Epithelial cell of esophagus (primary cell): ENCODE measurements at places on chromosomes 3 and 15.

DNA sequence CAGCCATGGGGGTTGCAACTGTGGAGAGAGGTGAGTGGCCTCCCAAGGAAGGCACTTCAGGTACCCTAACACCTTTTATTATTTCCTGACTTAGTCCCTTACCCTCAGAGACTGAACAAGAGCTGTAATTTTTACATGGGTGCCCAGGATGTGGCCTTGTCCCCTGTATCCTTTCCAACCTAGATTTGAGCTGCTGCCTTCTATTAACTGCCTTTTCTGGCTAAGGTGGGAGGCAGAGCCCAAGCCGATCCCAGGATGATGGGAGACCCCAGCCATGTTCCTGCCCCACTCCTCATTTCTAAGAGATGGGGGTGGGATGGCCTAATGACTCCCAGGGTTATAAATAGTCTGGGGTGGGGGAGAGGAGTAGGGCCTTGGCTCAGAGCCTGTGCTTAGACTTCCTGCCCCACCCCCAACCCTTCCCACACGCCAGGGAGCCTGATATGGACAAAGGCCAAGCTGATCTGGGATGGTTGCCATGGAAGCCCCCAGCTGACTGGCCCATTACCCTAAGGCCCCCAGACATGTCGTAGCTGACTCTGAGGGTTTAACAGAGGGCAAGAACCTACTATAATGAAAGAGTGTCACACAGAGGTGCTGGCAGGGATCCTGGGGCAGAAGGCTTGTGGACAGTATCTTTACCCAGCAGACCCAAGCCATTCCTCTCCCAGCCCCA is 1.9 kb downstream of the KLHDC8B start:
- DNase-seq = no peak

- DNase-seq = peak; percentile 86
Measured at GRCh38 chr15:64731012-64731804, 44.2 kb downstream of the RBPMS2 start.

DNA sequence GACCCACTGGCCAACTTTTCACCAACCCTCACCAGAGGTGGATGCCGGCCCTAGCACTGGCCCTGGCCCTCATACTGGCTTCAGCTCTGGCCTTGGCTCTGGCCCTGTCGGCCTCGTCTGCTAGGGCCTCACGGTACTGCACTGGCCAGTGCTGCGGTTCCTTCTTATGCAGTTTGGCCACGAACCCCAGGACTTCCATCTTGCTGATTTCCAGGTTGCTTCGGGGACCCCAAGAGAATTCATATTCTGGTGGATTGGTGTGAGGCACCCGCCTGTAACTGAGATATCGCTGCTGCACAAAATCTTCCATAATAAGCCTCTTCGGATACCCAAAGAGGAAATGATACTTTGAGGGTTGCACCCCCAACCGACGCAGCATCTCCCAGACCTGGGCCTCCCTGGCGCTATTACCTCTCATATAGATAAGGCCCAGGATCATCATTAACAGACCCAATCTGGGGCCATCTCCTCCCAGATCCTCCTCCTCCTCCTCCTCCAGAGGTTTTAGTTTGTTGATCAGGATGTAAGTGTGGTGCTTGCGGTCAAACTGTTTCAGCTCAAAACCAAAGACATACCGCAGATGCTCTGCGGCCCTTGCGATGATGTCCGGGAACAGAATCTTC is 883 bp downstream of the MAGEF1 start:
- no peak for DNase-seq

GRCh38 chr15:77292969-77293558 is 126.8 kb downstream of the PEAK1 start:
- no peak for DNase-seq

GRCh38 chr3:133123636-133124035 is 85.4 kb downstream of the TMEM108 start:
- no peak for DNase-seq

- no peak for DNase-seq
Measured at GRCh38 chr15:45720183-45720582, 85.4 kb downstream of the SQOR start.

DNA sequence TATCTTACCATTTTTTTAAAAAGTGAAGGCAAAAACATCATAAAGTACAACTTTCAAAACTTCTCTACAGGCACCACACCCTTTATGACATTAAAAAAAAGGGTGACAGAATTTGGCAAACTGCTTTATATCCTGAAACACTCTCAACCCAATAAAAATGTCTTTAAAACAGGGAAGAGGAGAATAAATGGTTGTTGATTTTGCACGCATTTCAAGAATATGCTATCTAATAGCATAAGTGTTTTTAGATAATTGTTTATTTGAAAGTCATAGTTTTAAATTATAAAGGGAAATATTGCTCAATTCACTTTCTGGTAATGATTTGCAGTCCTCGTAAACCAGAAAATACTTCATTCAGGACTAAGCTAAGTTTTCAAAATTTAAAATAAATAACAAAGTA is 1.7 kb upstream of the PCOLCE2 start:
- DNase-seq = no peak

DNA sequence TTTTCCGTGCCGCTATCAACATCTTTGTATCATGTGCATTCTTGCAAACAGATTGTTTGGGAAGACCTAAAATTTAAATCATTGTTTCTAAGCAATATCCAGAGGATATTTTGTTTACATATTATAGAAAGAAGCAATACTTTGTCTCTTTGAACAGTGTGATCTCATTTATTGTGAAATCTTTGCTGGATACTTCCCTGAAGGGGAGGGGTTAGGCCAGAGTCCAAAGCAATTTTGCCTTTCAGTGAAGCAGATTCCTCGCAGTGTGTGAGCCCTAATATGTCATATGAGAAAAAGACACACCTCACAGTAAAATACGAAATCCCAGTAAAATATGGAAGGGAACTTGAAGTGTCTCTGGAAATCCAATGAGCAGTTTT is 158.7 kb upstream of the SLCO3A1 start:
- peak; percentile 74 for DNase-seq

GRCh38 chr15:78047761-78048627 is 29.5 kb downstream of the TBC1D2B start:
- no peak for DNase-seq

GRCh38 chr3:155972885-155973584 is 102.6 kb downstream of the GMPS start:
- no peak for DNase-seq

GRCh38 chr15:70146771-70147170 is 49.1 kb upstream of the TLE3 start:
- DNase-seq = no peak

GRCh38 chr3:49729966-49730609 is 6.3 kb upstream of the GMPPB start:
- no peak for DNase-seq

DNA sequence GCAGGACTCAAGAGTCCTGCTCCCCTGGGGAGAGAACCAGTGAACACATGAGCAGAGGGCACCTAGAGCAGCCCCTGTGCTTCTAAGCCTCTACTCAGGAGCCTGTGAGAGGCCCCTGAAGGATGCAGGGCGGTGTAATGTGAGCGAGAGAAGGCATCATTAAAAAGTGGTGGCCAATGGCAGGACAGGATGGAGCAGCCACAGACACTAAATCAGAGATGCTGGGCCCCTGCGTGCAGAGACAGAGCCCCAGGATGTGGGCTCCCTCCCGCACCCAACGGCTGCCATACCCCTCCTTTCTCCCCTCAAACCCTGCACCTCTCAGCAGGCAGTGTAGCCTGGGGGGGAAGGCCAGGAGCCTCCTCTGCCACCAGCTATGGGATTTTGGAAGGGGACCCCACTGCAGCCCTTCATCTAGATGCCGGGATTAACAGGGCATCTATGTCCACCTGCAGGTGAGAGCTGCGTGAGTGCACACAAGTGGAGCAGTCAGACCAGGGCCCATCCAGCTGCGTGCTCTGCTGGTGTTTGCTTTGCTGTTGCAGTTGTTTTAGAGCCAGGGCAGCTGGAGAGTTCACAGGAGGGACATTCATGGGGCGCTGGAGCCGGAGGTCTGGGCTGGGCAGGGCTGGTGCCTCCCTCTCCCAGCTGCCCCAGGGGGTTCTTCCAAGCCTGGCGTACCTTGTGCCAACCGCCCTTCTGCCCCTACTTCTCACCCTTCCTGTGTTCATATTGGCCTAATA is 5.1 kb upstream of the IQSEC1 start:
- no peak for DNase-seq
